ENCODE measurements at places on chromosomes 1 and 21. TPM values are rescaled to one million over a fixed set of nuclear protein-coding genes. Genes with fewer than 3 reads are reported as not detected.

GRCh38 chr1:22804406-22804805 is 93.8 kb downstream of the EPHB2 start:
- ATAC-seq: no peak

GRCh38 chr1:91830242-91831131 is 55.5 kb downstream of the TGFBR3 start:
- ATAC-seq: peak; percentile 75

DNA sequence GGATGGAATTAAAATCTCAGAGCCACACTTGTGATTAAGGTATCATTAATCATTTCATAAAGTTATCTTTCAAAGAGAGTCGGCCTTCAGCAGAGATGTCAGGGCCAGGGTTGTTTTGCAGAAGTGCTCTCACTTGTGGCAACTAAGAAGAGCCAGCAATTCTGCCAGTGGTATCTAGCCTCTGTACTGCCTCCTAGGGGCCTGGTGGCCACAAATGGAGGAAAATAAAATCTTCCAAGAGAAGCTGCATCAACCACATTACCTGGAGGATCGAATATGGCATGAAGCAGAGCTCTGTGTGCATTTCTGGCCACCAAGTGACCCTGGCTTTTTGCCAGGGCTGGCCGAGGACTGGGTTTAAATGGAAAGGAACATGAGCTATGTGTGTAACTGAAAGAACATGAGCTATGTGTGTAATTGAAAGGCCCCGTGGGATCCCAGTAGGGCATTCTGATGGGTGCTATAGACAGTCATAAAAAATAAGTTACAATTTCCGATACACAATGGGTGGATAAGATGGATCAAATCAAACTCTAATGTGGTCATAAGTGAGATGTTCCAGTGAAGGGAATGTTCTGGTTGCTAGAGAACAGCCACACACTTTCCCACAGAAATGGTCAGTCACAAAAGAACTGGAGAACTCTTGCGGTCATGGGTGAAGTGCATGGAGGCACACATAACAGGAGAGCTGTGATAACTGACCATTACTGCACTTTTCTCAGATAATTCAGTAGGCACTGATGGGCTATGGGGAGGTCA is 335.8 kb downstream of the CAMTA1 start:
- ATAC-seq: no peak

DNA sequence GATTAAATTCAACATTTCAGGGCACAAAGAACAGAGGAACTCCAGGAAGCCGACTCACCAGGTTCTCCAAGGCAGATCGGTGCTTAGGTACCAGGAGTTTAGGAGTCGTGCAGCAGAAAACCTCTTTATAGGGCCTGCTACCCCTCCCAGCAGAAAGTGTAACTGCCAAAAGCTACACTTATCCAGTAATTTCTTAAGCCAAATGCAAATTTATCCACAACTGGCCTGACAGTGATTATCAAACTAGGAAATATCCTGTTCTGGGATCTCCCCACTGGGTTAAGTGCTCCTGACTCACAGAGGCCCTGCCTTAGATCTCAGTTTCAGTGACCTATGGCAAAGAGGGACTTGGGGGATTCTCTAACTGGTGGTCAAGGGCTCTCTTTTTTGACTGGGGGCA is at the start of gene SPRR2F:
Gene SPRR2F (minus strand): TSS at position 101 of the 400 bp plus-strand sequence. CDS start 783 bp downstream, outside the sequence.
- ATAC-seq: no peak

DNA sequence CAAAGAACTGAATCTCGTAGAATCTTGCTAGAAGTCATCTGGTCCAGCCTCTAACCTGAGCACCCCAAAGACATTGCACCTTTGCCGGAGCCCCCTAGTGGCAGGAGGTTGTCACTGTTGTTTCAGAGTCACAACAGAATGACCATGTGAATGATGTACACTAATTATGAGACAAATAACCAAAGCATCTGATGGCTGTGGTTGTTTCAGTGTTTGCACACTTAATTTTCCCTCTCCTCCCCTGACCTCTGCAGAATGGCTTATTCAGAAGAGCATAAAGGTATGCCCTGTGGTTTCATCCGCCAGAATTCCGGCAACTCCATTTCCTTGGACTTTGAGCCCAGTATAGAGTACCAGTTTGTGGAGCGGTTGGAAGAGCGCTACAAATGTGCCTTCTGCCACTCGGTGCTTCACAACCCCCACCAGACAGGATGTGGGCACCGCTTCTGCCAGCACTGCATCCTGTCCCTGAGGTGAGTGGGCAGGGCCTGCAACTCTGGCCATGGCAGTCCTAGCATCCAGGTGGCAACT is 26.4 kb downstream of the TRAF5 start:
- ATAC-seq: no peak

DNA sequence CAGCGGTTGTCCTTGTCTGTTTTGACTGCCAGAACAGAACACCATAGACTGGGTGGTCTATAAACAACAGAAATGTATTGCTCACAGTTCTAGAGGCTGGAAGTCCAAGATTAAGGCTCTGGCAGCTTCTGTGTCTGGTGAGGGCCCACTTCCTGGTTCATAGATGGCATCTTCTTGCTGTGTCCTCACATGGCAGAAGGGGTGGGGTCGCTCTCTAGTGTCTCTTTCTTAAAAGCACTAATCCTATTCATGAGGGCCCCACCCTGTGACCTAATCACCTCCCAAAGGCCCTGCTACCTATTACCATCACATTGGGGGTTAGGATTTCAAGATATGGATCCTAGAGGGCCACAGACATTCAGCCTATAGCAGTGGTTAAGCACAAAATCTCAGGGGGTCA is 304.4 kb downstream of the NFIA start:
- ATAC-seq: peak; percentile 53

GRCh38 chr1:226568077-226568831 is 19.7 kb downstream of the STUM start:
- ATAC-seq: peak; percentile 33

DNA sequence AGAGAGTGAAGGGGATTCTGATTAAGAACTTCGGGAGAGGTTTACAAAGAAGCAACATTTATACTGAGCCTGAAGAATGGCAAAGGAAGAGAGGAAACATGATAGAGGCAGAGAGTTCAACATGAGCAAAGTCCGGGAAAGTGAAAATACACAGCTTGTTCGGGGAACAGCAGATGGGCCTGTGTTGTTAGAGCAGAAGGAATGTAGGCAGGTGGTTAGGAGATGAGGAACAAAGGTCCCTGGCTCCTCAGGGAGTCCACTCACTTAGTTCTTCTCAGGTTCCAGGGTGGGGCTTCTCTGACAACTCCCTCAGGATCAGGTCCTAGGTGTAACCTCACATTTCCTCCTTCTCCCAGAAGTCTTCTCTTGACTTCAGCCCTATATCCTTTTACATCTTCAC is 5.1 kb upstream of the ZNF326 start:
- no peak for ATAC-seq

The AIM2 gene
- total RNA-seq: 2.2 TPM

The TRIM46 gene
- total RNA-seq: 0.91 TPM

The KRTAP21-2 gene
- not detected for total RNA-seq

The TMPRSS15 gene
- total RNA-seq: not detected

Measured in motor neuron (in vitro differentiated cells).